ENCODE measurements at places on chromosomes 7 and 10. TPM values are rescaled to one million over a fixed set of nuclear protein-coding genes. Genes with fewer than 3 reads are reported as not detected.

Gene HYCC1
- 27.4 TPM for total RNA-seq

Gene MNX1
- not detected for total RNA-seq

Gene GIMAP1
- 1.4 TPM for total RNA-seq

Gene ZDHHC6
- 22.2 TPM for total RNA-seq

Gene AMPH
- 1.5 TPM for total RNA-seq

Gene ZNF394
- total RNA-seq, result 30.6 TPM

Gene IFIT1B
- total RNA-seq, result not detected

Gene UNCX
- total RNA-seq, result not detected

Gene MAGI2
- 16.6 TPM for total RNA-seq

Gene NANOS1
- total RNA-seq, result 1.4 TPM

- DNase-seq, result no peak
These were observed 134.9 kb downstream of the SH3PXD2A start for GRCh38 chr10:103720328-103720963.

DNA sequence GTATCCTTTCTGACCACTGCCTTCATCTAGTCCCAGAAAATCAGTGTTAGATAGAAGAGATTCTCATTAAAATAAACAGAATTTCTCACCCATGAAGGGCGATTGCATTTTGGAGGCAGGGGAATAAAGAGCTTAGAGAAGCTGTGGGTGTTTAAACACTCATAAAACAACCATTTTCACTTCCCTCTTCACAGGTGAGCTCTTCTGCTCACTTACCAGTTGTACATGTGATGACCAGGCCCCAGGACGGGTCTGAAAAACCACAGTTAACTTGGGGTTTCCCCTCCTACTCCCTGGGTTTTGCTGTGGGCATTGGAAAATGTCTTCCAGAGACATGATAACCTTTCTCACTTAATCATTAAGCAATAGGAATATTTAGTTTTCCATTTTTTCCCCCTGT lies 411.6 kb upstream of the DPP6 start:
- DNase-seq, result no peak

- DNase-seq, result no peak
These were observed 7.8 kb downstream of the ZNF277 start for GRCh38 chr7:112214268-112214667.

- DNase-seq, result peak; percentile 78
These were observed 1.3 kb downstream of the EIF4EBP2 start for GRCh38 chr10:70405037-70405824.

DNA sequence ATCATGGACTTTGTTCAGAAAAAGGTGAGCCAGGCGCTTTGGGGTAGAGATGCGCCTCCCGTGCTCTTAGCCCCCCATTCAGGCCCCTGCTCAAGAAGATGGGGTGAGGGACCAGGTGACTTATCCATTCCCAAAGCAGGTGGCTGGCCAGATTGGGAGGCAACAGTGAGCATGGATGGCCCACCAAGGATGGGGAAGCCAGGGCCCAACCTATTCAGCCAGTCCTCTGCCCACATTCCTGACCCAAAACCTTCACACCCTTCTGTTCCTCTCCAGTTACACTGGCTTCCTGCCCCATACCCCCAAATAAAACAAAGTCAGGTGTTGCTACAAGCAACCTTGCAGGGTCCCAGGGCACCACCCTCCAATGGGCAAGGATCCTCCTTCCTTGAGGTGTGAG lies 44.4 kb downstream of the TSPAN15 start:
- no peak for DNase-seq

DNA sequence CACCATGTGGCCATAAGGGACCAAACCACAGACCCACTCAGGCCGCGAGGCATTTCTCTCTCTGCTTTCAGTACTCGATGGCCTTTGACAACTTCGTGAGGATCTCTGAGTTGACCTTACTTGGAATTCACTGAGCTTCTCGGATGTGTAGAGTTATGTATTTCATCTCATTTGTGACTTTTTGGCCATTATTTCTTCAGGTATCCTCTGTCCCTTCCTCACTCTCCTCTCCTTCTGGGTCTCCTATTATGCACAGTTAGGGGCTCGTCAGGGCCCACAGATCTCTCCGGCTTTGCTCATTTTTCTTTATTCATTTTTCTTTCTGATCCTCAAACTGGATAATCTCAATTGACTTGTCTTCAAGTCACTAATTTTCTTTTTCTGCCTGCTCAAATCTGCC lies 16.6 kb upstream of the FOXL3 start:
- DNase-seq, result no peak

DNA sequence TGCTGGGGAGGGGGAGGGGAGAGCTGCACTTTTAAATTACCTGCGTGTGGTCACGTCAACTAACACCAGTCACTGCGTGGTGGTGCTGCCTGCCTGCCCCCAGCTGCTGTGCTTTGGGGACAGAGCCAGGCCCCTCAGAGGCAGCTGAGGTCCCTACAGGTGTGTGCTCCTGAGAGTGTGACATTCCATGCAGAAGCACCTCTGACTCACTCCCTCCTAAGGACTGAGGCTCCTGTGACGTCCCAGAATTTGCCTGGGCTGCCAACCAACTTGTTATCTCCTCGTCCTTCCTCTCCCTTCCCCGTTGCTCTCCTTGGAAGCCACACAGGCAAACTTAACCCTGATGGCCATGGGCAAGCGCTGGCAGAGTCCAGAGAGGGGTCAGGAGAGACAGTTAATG lies 563.0 kb downstream of the PARD3 start:
- peak; percentile 20 for DNase-seq

DNA sequence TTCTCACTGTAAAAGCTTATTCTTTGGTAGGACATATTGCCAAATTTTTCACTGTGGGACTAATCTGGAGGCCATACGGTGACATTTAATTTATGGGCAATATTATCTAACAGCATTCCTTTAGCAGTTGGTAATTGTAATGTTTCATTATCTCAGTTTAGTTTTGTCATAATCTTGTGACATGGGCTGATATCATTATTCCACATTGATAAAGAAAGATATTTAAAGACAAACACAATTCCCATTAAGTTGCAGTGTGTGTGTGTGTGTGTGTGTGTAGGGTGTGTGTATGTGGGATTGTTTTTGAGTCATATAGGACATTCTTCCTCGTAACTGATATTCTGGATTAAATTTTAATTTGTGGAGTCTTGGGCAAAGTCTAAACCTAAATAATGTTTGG lies 238.5 kb downstream of the PRKG1 start:
- no peak for DNase-seq

GRCh38 chr10:18333621-18334020 lies 193.4 kb downstream of the CACNB2 start:
- no peak for DNase-seq

- DNase-seq, result no peak
These were observed 141.4 kb downstream of the PLPP4 start for GRCh38 chr10:120598386-120598785.

- peak; percentile 83 for DNase-seq
These were observed 12.0 kb downstream of the DAGLB start for GRCh38 chr7:6435486-6436384.

- DNase-seq, result peak; percentile 43
These were observed 97.9 kb downstream of the LHPP start for GRCh38 chr10:124559372-124560132.

DNA sequence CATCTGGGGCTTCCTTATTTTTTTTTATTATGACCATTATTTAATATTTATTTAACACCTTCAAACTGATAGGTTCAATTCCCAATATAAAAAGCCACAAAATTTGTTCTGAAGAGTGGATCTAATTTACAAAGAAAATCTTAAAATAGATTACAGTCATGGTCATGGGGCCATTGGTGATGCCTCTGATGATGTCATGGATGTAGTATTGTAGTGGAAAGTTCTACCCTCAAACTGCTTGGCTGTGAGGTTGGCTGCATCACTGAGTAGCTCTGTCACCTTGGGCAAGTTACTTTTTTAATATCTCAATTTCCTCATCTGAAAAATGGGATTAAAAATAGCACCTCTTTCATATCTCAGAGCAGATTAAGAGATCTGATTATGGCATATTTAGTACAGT lies 128.5 kb downstream of the DKK1 start:
- no peak for DNase-seq

DNA sequence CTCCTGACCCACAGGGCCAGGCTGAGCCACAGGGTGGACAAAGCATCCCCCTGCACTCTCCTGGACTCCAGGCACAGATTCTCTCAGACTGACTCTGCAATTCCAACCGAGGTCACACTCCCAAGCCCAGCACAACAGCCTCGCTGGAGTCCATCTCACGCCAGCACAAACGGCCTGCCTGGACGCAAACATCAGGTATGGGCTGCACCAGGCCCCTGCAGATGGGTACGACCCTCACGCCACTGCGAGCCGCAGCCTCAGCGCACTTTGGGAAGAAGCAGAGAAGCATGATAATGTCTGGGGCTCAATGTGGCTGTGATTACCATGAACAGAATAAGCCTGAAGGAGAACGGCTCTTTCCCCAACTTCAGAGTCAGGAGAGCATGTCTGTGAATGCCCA lies 66.4 kb upstream of the CFAP46 start:
- DNase-seq, result no peak

Measured in ovary (tissue), 10 donors.